ENCODE measurements at places on chromosomes 5 and 9. TPM values are rescaled to one million over a fixed set of nuclear protein-coding genes. Genes with fewer than 3 reads are reported as not detected.

SRP19 gene
- 65.9 TPM for polyA plus RNA-seq

LHX6 gene
- 5.0 TPM for polyA plus RNA-seq

PCDHB10 gene
- 3.4 TPM for polyA plus RNA-seq

ANKRD33B gene
- 0.85 TPM for polyA plus RNA-seq

PDE6A gene
- polyA plus RNA-seq: 0.68 TPM

ARL15 gene
- 20.2 TPM for polyA plus RNA-seq

IFNA2 gene
- not detected for polyA plus RNA-seq

CENPH gene
- 9.6 TPM for polyA plus RNA-seq

HMCN2 gene
- polyA plus RNA-seq: 0.98 TPM

C9orf153 gene
- polyA plus RNA-seq: 0.06 TPM

PHF2 gene
- polyA plus RNA-seq: 33.0 TPM

WNK2 gene
- 1.0 TPM for polyA plus RNA-seq

ACOT12 gene
- not detected for polyA plus RNA-seq

AQP7 gene
- 3.2 TPM for polyA plus RNA-seq

FRMPD1 gene
- 0.27 TPM for polyA plus RNA-seq

ABHD17B gene
- 16.3 TPM for polyA plus RNA-seq

N4BP3 gene
- polyA plus RNA-seq: 0.58 TPM

POLR3G gene
- 1.8 TPM for polyA plus RNA-seq

CD14 gene
- 37.7 TPM for polyA plus RNA-seq

MVB12B gene
- polyA plus RNA-seq: 19.2 TPM

KIF27 gene
- polyA plus RNA-seq: 4.3 TPM

TAL2 gene
- not detected for polyA plus RNA-seq

PCDHGA5 gene
- 1.7 TPM for polyA plus RNA-seq

PFN3 gene
- not detected for polyA plus RNA-seq

GAPT gene
- polyA plus RNA-seq: 0.41 TPM

PGM5 gene
- 17.7 TPM for polyA plus RNA-seq

OR2S2 gene
- polyA plus RNA-seq: not detected

TSSK1B gene
- not detected for polyA plus RNA-seq

TNC gene
- 108 TPM for polyA plus RNA-seq

CEL gene
- polyA plus RNA-seq: 1.3 TPM

GRM6 gene
- not detected for polyA plus RNA-seq

NTNG2 gene
- 0.23 TPM for polyA plus RNA-seq

MARCHF6 gene
- 75.4 TPM for polyA plus RNA-seq

BTNL3 gene
- not detected for polyA plus RNA-seq

ANKRD31 gene
- 0.11 TPM for polyA plus RNA-seq

Data from ovary (tissue), 10 donors.